ENCODE measurements at places on chromosomes 2 and 18.

GRCh38 chr18:75654851-75655751, 227.6 kb upstream of the SMIM21 start:
- no peak for ATAC-seq

- no peak for ATAC-seq
These were observed 58.6 kb upstream of the DOCK10 start for GRCh38 chr2:225100856-225101294.

GRCh38 chr2:60475123-60475830, 78.2 kb downstream of the BCL11A start:
- no peak for ATAC-seq

GRCh38 chr2:226308986-226309385, 490.6 kb downstream of the IRS1 start:
- no peak for ATAC-seq

DNA sequence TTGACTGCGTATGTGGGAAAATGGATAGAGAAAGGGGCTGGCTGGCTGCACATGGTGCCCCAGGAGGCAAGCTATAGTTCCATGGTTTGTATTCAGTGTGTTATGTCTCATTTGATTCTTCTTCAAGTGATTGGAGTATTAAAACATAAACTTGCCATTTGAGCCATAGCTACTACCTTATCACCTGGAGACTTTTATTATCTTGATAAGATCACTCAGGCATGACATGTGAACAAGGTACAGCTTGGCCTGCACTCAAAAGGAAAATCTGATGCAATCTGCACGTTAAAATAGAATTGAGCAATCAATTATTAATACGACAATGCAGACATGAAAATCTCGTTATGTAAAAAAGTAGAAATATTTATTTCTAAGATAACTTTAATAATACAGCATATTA, 116.9 kb downstream of the RND3 start:
- ATAC-seq: no peak

GRCh38 chr2:128447538-128447995, 128.9 kb upstream of the HS6ST1 start:
- ATAC-seq: no peak

GRCh38 chr2:212197776-212198175, 340.8 kb downstream of the ERBB4 start:
- ATAC-seq: no peak

DNA sequence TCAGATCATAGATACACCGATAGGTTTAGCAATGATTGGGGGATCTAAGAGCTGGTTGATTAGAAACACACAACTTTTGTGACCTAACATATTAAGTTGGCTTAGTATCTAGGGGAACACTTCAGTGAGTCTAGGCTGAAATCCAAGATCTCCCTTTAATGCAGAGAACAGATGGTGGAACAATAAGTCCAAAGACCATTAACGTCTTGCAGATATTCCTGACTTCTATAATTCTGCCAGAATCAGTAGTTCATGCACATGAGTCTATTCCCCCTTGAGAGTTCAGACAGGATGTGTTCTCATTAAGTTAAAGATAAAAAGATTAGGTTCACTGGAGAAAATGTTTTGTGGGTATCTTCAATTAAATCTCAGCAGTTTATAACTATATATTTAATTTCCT, 506.5 kb downstream of the TSN start:
- no peak for ATAC-seq

DNA sequence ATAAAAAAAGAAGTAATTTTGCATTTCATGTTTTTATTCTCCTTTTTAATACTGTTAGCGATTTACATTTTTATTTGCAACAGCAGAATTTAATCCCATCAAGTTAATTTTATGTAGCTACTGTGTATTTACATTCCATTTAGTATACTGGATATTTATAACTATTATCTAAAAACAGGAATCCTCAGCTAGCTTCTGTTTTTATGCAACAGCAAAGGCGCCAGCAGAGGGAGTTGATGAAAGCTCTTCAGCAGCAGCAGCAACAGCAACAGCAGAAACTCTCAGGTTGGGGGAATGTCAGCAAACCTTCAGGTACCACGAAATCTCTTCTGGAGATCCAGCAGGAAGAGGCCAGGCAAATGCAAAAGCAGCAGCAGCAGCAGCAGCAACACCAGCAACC, 26.2 kb upstream of the SNORC start:
- no peak for ATAC-seq

- ATAC-seq: no peak
These were observed 22.0 kb downstream of the TSPYL6 start for GRCh38 chr2:54233832-54234649.

GRCh38 chr2:160465002-160465401, 28.6 kb downstream of the RBMS1 start:
- ATAC-seq: peak; percentile 62

GRCh38 chr2:127566139-127566417, 30.6 kb downstream of the MYO7B start:
- ATAC-seq: no peak

- ATAC-seq: no peak
These were observed 118.4 kb downstream of the BMPR2 start for GRCh38 chr2:202494300-202495229.

- ATAC-seq: no peak
These were observed 499.3 kb upstream of the FANCL start for GRCh38 chr2:58740426-58740825.

- no peak for ATAC-seq
These were observed 40.4 kb upstream of the GPR155 start for GRCh38 chr2:174527101-174527721.

- no peak for ATAC-seq
These were observed 14.1 kb downstream of the NRP2 start for GRCh38 chr2:205696331-205696926.

- ATAC-seq: no peak
These were observed 1.1 kb upstream of the NYAP2 start for GRCh38 chr2:225398372-225398771.

- no peak for ATAC-seq
These were observed 109.8 kb downstream of the AGAP1 start for GRCh38 chr2:235603659-235604058.

Measured in esophagus mucosa (tissue), 1 donor.